Tibial nerve (tissue), 4 donors: ENCODE measurements at places on chromosomes 1 and 21.

- no peaks in the 10 kb centered on the region for H3K36me3 ChIP-seq
- H3K4me3 ChIP-seq = no peak overlapping the region
These were observed 191.3 kb upstream of the HP1BP3 start for GRCh38 chr1:20978413-20978812.

- peak within 1 kb of the TSS; percentile 91 for H3K4me3 ChIP-seq
- peaks cover 8% of the 10 kb centered on the region for H3K36me3 ChIP-seq
- H3K27me3 ChIP-seq = no peaks in the 10 kb centered on the region
These were observed at the start of gene BTBD8 for GRCh38 chr1:92080128-92080985. Gene BTBD8 (plus strand): TSS chr1:92080345. CDS start chr1:92080572, 227 bp downstream.

GRCh38 chr21:45441431-45442255, 36.7 kb downstream of the COL18A1 start:
- peaks cover 18% of the 10 kb centered on the region for H3K4me1 ChIP-seq
- DNase-seq = no peak
- no peaks in the 10 kb centered on the region for H3K27me3 ChIP-seq

- H3K4me1 ChIP-seq = no peaks in the 10 kb centered on the region
- H3K36me3 ChIP-seq = no peaks in the 10 kb centered on the region
- H3K4me3 ChIP-seq = no peak overlapping the region
- DNase-seq = no peak
- no peaks in the 10 kb centered on the region for H3K27me3 ChIP-seq
These were observed 84.0 kb downstream of the RERE start for GRCh38 chr1:8733484-8733883.

GRCh38 chr1:171081314-171081753, 9.4 kb upstream of the FMO3 start:
- no peaks in the 10 kb centered on the region for H3K36me3 ChIP-seq
- H3K27ac ChIP-seq = peak overlapping the region; percentile 23
- H3K4me1 ChIP-seq = peaks cover 3% of the 10 kb centered on the region
- H3K27me3 ChIP-seq = no peaks in the 10 kb centered on the region
- H3K4me3 ChIP-seq = no peak overlapping the region

GRCh38 chr1:202275061-202275770, 66.5 kb downstream of the UBE2T start:
- H3K4me3 ChIP-seq = no peak overlapping the region
- no peak overlapping the region for H3K27ac ChIP-seq
- no peaks in the 10 kb centered on the region for H3K36me3 ChIP-seq

DNA sequence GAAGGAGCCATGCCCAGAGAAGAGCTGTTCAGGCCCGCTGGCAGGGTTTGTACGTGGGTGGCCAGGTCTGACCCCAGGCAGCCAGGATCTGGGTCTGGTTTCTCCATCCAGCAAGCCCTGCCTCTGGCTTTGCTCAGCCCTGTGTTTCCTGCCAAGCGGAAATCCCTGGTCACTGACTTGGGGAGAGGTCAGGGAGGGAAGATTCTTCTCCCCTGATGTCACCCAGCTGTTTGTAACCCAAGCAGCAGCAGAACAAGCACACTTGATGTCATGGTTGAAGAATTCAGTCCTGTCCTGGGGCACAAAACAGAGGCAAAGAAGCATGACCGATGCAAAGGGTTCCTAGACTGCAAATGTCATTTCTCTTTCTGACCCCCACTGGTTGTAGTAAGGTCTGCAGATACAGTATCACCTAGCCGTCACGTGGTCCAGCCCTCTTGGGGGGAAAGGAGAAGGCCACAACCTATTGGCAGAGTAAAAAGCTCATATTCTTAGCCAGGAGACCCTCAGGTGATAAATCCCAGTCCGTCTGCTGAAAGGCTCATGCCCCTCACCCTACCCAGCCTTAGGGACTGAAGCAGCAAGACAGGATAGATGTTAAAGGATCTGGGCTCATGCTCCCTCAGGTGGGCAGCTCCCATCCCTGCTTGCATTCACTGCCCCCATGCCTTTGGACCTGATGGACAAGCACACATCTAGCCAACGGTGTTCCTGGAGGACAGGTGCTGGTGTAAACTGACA, 120.9 kb downstream of the SYT2 start:
- H3K27ac ChIP-seq = peak overlapping the region; percentile 72
- H3K4me3 ChIP-seq = no peak overlapping the region
- H3K4me1 ChIP-seq = peaks cover 73% of the 10 kb centered on the region
- H3K36me3 ChIP-seq = peaks cover 18% of the 10 kb centered on the region

- no peaks in the 10 kb centered on the region for H3K36me3 ChIP-seq
- H3K27ac ChIP-seq = no peak overlapping the region
- DNase-seq = no peak
- no peak overlapping the region for H3K4me3 ChIP-seq
- H3K27me3 ChIP-seq = no peaks in the 10 kb centered on the region
These were observed 49.2 kb upstream of the CRB1 start for GRCh38 chr1:197218857-197219256.

- H3K4me3 ChIP-seq = no peak overlapping the region
- no peaks in the 10 kb centered on the region for H3K4me1 ChIP-seq
- DNase-seq = no peak
- no peaks in the 10 kb centered on the region for H3K36me3 ChIP-seq
These were observed 32.0 kb downstream of the ACTN2 start for GRCh38 chr1:236718328-236718727.

DNA sequence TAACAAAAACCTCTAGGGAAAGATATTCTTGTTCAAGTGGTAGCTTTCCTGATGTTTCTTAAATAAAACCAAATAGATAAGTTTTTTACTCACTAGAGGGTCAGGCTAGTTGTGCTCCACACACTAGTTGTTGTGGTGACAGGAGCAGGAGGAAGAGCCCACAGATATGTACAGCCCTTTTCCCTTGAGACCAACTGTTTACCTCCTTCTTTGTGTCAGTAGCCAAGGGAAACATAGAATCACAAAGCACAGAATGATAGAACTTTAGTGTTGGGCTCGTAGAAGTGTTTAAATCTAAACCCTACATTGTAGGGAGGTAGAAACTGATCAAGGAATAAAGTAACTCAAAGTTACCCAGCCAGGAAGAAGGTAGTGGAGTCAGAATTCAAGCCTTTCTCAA, 309.0 kb downstream of the CTH start:
- no peak for DNase-seq
- H3K36me3 ChIP-seq = no peaks in the 10 kb centered on the region
- no peaks in the 10 kb centered on the region for H3K4me1 ChIP-seq
- no peaks in the 10 kb centered on the region for H3K27me3 ChIP-seq

- H3K27ac ChIP-seq = peak overlapping the region; percentile 71
- H3K4me1 ChIP-seq = peaks cover 9% of the 10 kb centered on the region
- no peaks in the 10 kb centered on the region for H3K27me3 ChIP-seq
- H3K36me3 ChIP-seq = no peaks in the 10 kb centered on the region
These were observed 383.4 kb downstream of the USP25 start for GRCh38 chr21:16113052-16113715.

- no peaks in the 10 kb centered on the region for H3K27me3 ChIP-seq
- DNase-seq = no peak
- no peak overlapping the region for H3K4me3 ChIP-seq
- H3K27ac ChIP-seq = no peak overlapping the region
- H3K4me1 ChIP-seq = no peaks in the 10 kb centered on the region
These were observed 31.5 kb downstream of the OLIG1 start for GRCh38 chr21:33101300-33101911.

- H3K27ac ChIP-seq = no peak overlapping the region
- DNase-seq = no peak
- H3K36me3 ChIP-seq = no peaks in the 10 kb centered on the region
- no peaks in the 10 kb centered on the region for H3K27me3 ChIP-seq
These were observed 34.6 kb downstream of the TMEM63A start for GRCh38 chr1:225847610-225848009.

DNA sequence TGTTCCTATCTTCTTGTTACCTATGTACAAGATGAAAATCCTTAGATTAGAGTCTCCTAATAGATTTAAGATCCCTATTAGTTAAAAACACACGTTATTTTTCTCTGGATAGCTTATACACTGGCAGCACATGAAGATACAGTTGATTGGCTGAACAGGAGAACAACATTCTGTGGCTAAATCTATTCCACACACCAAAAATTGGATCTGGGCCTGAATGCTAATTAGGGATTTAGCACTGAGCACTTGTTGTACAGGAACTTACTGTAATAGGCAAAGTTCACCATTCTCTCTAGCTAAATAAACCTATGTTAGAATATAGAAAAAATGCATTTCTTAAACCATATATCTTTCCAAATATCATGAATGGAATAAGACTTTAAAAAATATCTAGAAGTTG, 117.1 kb upstream of the PTGFR start:
- no peaks in the 10 kb centered on the region for H3K36me3 ChIP-seq
- H3K4me1 ChIP-seq = no peaks in the 10 kb centered on the region
- DNase-seq = no peak

- no peak overlapping the region for H3K27ac ChIP-seq
- no peak overlapping the region for H3K4me3 ChIP-seq
- no peak for DNase-seq
- H3K27me3 ChIP-seq = no peaks in the 10 kb centered on the region
- no peaks in the 10 kb centered on the region for H3K4me1 ChIP-seq
These were observed 4.0 kb upstream of the WNT3A start for GRCh38 chr1:228002792-228003191.
